Tracheal epithelial cell (primary cell): ENCODE measurements at places on chromosomes 3 and 15. TPM values are rescaled to one million over a fixed set of nuclear protein-coding genes. Genes with fewer than 3 reads are reported as not detected.

Gene IGSF11
- not detected in 2 replicates for total RNA-seq

Gene ACSBG1
- not detected in 2 replicates for total RNA-seq

Gene DUOXA2
- not detected in 2 replicates for total RNA-seq

Gene CCR3
- not detected in 2 replicates for total RNA-seq

Gene SUCNR1
- not detected in 2 replicates for total RNA-seq

Gene RUVBL1
- total RNA-seq, result 71.6 and 81.6 TPM in 2 replicates

Gene XYLB
- total RNA-seq, result 1.2 and 2.1 TPM in 2 replicates

Gene RHCG
- 196 and 310 TPM in 2 replicates for total RNA-seq

Gene NANOGP8
- total RNA-seq, result 0.24 TPM in 1 of 2 replicates, not detected in the other

Gene ZCWPW2
- total RNA-seq, result 0.21 and 0.24 TPM in 2 replicates
